ENCODE measurements at places on chromosomes 3 and 15.

GRCh38 chr3:170520996-170521395, 64.9 kb downstream of the SLC7A14 start:
- DNase-seq: no peak

GRCh38 chr3:73432023-73432705, 192.6 kb downstream of the PDZRN3 start:
- DNase-seq: no peak

DNA sequence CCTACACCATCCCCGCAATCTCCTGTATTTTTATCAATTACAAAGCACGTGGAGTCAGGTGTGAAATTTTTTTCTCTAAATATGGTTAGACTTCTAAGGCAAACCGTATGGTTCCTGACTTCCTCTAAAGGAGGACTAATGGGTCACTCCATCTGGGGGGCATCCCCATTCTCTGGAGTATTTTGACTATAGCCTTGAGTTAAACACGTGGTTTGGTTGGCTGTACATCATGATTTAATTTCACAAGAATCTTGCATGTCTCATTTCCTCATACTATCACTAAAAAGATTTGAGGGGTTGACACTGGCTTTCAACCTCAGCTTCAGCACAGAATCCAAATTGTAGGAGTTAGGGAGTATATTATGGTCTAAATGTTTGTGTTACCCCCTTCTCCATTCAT, 25.3 kb upstream of the ZNF770 start:
- no peak for DNase-seq

GRCh38 chr15:50249704-50250103, 15.8 kb downstream of the HDC start:
- DNase-seq: no peak

DNA sequence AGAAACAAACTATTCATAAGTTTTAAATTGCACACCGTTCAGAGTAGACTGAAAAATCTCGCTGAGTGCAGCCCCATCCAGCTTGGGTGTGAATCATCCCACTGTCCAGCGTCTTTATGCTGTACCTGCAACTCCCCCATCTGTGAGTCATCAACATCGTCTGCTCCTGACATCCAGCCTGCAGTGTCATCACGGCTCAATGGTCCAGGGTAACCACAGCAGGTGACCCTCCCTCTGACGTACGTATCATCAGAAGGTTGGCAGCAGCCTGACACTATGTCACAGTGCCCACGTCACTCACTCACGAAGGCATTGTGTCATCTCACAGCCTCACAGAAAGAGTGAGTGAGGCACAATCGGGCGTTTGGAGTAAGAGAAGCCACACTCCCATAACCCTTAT, 65.2 kb downstream of the TPRA1 start:
- no peak for DNase-seq

DNA sequence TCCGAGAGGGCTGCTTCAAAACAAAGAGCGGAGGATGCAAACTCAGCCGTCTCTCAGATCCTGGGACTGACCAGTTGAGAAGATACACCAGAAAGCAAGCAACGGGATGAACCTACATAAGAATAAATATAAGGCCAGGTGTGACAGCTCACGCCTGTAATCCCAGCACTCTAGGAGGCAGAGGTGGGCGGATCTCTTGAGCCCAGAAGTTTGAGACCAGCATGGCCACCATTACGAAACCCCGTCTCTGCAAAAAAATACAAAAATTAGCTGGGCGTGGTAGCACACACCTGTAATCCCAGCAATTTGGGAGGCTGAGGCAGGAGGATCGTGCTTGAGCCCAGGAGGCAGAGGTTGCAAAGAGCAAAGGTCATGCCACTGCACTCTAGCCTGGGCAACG, 31.7 kb downstream of the RBPMS2 start:
- no peak for DNase-seq

DNA sequence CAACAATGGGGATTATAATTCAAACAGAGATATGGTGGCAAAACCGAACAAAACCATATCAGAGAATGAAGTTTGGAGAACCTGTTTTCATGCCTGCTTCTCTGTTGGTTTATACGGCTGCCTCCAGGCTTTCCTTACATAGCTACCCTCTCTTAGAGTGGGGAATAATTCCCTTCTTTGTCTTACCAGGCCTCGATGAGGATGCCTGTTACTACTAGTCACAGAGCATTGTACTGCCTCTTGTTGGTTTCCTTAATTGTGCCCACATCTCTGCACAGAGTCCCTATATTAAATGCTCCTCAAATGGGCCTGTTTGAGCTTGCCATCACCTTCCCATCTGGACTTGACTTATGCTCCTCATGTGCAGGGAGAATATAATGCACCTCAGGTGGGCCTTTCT, 92.9 kb downstream of the NCEH1 start:
- no peak for DNase-seq

DNA sequence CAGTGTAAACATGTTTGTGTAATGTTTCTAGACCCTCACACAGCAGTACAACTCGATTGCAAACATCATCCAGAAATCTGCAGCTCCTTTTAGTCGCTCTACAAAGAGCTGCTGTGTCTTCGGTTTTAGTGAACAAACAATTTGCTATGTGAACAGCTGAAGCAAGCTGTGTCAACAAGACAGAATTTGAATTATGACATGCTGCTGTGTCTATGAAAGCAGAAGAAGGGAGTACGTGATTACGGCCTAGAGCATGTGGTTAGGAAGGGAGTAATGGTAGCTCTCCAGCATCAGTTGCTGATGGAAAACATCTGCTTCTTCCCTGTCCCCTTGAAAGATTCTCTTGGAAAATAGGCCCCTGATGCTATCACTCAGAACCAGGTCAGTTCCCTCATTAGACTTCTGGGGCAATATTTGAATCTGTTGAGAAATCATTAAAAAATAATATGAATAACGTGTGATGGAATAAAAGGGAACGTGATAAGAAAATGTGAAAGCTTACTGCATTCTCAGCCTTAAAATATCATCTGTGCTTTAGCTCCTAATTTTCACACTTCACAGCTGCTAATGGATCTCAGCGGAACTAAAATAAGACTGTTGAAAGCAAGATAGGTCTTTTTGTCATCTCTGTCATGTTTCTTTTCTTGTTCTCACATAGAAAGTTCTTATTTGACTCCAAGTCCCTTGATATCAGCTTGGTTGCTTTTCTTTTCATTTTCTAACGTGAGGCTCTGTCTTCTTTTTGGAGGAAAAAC, 891.5 kb downstream of the ROBO2 start:
- no peak for DNase-seq

DNA sequence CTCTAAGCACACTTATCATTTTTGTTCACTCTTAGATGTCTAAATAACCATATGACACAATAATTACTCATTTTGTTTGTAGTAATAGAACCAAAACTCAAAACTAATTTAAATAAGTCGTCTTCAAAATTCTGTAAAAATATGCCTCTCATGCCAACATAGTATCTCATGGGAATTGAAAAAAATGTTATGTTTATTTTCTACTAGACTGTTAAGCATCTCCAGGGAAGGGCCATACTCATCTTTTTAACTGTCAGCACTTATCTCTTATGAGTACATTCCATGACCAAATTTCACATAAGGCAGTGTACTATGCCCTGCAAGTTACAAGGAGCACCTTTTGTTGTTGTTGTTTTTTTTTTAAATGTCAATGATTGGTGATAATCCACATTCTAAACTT, 18.3 kb upstream of the USF3 start:
- no peak for DNase-seq

- peak; percentile 61 for DNase-seq
Measured at GRCh38 chr3:152471814-152472671, 203.3 kb downstream of the MBNL1 start.

DNA sequence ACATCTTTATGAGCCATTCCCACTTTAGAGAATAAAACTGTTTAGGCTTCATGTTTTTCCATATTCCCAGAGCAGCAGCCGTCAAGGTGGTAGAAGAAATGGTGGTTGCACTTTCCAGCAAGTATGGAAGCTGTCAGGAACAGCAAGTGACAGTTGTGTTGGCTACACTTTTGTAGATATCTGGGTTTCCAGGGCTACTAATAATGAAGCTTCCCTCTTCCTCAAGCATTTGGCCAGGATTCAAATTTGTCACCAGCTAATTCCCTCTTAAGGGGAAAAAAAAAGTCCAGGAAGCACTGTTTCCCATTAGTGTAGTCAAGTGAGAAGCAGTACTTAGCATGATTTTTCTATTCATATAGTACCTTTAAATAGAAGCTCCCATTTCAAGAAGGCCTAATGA, 252.8 kb downstream of the IGSF11 start:
- DNase-seq: no peak

- DNase-seq: no peak
Measured at GRCh38 chr15:73683257-73683776, 866 bp upstream of the CD276 start.

DNA sequence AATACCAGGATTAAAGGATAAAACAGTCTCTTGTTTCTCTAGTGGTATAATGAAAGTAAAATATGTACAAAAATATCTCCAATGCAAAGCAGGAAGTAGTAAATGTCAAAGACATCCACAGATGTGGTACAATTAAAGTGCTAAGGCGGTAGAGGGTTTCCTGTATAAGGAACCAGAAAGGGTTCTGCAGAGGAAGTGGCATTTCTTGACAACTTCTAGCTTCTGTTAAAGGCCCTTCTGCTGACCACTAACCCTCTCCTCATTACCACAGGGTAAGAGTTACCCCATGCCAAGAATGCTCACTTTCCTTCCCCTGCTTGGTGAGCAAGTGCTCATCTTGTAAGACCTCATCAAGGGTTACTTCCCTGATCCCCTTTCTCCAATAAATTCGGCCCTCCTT, 883.6 kb upstream of the NR2F2 start:
- DNase-seq: no peak

GRCh38 chr3:73827204-73827603, 202.5 kb upstream of the PDZRN3 start:
- DNase-seq: no peak

DNA sequence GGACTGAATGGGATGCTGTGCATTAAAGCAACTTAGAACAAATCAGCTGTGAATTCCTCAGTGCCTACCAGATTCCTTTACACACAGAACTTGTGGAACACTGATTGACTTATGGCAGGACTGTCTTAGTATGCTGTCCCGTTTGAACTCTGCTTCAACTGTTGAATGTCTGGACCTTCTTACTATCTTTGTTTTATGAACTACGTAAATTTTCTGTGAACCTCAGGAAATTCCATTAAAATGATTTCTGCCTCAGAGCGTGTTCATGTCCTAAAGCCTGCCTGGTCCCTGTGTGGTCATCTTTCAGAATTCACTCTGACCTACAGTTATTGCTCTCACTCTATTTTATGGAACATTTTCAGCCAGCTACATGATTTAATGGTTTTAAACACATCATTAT, 29.4 kb upstream of the FBN1 start:
- no peak for DNase-seq

DNA sequence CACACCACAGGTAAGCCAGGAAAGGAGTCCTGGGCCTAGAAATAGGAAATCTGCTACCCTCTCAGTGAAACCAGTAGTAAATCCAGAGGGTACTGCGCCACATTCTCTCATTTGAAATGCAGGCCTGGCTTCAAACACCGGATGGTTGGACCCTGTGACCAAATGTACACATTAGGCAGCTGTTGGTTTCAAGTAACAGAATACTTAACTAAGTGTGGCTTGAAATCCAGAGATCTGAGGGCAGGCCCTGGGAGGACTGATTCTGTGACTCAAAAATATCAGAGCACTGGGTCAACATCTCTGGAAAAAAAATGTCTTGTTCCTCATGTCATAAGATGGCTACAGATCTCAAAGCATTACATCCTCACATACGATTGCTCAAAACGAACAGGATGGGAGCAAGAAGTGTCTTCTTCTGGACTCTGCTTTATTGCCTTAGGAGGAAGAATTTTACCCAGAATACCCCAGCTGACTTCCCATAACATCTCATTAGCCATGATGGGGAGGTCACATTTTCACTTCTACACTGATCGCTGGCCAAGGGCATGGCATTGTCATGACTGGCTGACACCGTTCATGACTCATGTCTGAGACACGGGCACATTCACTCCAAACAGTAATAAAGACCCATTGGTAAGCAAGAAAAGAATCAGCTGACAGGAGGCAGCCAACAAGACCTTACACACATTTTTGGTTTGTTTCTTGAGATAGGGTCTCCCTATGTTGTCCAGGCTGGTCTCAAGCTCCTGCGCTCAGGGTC, 166.0 kb downstream of the ARRDC4 start:
- no peak for DNase-seq

GRCh38 chr15:46260937-46261336, 626.1 kb downstream of the SQOR start:
- no peak for DNase-seq

GRCh38 chr3:142586803-142587406, 8.4 kb upstream of the ATR start:
- DNase-seq: no peak

- DNase-seq: no peak
Measured at GRCh38 chr15:82781349-82781748, 24.5 kb downstream of the FSD2 start.

- no peak for DNase-seq
Measured at GRCh38 chr3:148319161-148319915, 378.4 kb upstream of the AGTR1 start.

- no peak for DNase-seq
Measured at GRCh38 chr15:85792912-85793590, 1.7 kb downstream of the KLHL25 start.

DNA sequence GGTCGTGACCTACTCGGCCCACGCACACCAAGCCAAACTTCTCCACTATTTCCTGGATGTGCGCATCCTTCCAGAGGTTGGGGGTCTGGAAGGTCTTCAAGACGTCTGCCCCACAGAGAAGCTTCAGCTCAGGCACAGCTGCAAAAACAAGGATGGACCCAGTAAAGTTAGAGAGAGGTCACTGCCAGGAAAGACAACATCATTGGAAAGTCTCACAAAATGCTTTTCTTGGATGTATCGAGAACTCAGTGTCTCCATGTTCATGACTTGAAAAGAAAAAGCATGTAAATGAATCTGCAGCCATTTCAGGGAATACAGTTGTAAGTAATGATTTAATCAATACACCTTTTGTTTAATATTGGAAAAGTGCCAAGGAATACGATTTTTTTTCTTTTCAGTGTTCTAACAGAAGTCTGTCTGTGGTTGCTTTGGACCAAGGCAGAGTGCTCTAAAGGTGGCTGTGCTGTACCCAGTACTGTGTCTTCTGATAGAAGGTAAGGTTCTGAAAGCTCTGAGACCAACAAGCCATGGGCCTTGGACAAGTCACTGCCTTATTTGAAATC, 21.8 kb upstream of the RBP1 start:
- DNase-seq: no peak

GRCh38 chr3:7917443-7918151, 584.0 kb upstream of the LMCD1 start:
- DNase-seq: no peak

DNA sequence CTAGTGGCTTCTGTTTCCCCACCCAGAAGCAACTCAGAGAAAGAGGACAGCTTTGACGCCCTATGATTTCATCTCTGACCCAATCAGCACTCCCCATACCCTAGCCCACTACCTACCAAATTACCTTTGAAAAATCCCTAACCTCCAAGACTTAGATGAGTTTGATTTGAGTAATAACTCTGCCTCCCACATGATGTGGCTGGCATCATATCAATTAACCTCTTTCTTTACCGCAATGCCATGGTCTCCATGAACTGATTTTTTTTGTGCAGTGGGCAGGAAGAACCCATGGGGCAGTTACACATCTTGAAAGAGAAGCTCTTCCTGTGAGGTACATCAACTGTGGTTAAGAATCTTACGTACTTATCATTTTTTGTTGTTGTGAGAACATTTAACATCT, 25.5 kb upstream of the APOD start:
- no peak for DNase-seq

- DNase-seq: no peak
Measured at GRCh38 chr15:63946524-63947065, 99.7 kb downstream of the DAPK2 start.
